ENCODE measurements at places on chromosomes 1 and 21. TPM values are rescaled to one million over a fixed set of nuclear protein-coding genes. Genes with fewer than 3 reads are reported as not detected.

GRCh38 chr1:98205291-98206017 lies 284.6 kb upstream of the DPYD start:
- DNase-seq = no peak

- DNase-seq = peak; percentile 88
Observed at GRCh38 chr1:162846256-162847212, 14.4 kb downstream of the CCDC190 start.

DNA sequence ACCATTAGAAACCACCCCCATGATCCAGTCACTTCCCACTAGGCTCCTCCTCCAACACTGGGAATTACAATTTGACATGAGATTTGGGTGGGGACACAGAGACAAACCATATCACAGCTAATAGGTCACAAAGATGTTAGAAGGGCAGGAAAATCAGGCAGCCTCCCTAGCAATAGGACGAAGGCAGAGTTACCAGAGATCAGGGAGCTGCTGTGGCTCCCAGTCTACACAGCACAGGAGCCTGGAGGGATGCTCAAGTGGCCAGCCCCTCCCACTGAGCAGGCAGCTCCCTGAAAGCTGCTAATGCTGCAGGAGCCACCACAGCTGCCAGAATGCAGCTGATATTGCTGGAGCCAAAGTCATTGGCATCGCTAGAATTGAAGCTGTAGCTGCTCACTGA lies 51.0 kb downstream of the CR1L start:
- DNase-seq = no peak

MPL gene
- total RNA-seq = not detected

REG4 gene
- not detected for total RNA-seq

Data from IMR-90 (cell line).